ENCODE measurements at places on chromosomes 16 and 17.

DNA sequence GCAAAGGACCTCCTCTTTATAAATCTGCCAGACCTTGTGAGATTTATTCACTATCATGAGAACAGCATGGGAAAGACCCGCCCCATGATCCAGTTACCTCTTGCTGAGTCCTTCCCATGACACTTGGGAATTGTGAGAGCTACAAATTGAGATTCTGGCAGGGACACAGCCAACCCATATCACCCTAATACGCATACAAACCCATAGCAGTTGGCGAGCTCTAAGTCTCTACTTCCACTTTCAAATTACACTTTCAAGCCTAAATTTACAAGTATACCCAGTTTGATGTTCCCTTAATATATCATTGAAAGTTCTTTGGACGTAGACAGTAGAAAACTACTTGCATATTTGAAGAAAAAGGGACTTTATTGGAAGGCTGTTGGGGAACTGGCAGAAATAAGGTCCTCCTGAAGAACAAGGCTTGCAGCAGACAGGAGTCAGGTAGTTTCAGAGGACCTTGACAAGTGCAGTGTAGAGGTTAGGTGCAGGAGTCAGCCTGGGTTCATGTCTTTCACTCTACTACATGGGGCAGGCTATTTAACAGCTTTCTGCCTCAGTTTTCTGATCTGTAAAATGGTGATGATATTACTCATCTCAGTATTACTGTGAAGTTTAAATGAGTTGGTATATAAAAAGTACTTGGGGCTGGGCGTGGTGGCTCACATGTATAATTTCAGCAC lies 107.9 kb upstream of the EEF2KMT start:
- DNase-seq, result no peak

GRCh38 chr17:75049706-75050105 lies 2.7 kb downstream of the KCTD2 start:
- DNase-seq, result no peak

- peak; percentile 95 for DNase-seq
Observed at GRCh38 chr17:59846394-59847165, 46.2 kb downstream of the TUBD1 start.

DNA sequence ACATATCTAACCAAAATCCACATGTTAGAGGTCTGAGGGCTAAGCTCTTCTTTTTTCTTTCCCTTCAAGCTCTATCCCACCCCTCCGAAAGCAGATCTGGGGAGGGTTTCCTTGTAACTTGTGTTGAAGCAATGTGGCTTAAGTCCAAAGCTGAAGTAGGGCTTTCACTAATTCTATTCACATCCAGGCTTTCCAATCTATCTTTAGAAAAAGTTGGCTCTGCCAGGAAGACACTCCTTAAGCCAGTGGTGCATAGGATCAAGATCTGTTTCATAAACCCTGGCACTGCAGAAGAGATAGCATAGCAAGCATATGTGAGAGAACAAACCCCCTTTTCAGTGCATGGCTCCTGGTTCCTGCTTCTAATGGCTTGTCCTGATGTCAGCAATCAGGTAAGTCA lies 34.9 kb upstream of the DHX40 start:
- DNase-seq, result no peak

DNA sequence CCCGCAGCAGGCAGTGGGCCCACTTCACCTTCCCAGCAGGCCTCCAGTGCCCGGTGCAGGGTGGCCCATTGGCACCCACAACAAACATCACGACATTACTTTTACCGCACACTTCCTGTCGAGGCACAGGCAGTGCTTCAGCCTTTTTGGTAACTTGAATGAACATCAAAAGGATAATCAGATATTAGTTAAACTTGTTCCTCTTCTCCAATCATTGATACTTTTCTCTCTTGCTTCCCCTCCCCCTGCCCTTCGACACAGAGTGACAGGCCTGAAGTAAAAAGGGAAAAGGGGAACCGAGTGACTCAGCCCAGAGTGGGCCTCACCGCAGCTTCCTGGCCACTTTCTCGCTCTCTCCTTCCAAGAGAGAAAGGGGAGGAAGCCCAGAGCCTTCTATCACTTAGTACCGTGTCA lies 507.0 kb downstream of the MAF start:
- DNase-seq, result no peak

DNA sequence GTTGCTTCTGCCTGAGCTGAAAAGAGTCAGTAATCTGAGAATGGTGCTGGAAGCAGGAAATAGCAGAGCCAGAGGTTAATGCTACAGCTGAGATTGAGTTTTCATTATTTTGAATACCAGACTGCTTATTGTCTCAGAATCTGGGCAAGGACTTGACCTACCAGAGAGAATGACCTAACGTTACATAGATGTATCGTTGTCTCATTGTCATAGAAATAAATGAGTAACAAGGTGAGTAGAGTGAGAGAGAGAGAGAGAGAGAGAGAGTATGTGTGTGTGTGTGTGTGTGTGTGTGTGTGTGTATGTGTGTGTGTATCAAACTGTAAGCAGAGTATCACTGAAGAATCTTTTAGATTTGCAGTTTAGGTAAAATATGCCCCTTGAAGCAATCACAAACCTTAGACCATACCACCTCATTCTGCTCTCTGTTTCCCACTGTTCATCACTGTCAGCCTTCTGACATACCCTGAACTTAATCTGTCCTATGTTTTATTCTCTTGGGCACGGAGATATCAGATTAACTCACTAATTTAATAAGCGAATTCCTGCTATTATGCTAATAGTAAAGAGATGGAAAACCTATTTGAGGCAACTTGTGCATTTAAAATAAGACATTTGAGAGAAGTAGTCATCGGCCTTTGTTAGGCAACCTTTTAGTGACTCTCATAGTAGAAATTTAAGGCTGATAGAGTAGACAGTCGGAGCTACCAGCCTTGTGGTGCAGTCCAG lies 87.8 kb downstream of the CYB561 start:
- DNase-seq, result no peak

DNA sequence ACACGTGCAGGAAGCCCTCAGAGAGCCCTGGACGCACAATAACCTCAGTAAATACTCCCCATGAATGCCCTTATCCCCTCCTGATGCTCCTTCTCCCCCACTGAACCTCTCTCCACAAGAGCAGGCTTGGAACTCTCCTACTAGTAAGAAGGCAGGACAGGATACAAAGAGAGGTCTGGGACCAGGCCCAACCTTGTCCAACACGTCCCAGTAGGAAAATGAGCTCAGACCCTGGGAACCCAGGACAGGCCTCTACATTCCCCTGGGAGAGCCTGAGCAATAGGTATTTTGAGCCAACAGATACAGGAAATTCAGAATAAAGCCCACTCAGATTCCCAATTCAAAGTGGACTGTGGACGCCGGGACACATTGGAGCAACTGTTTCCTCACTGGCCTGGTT lies 19.2 kb downstream of the ZNF423 start:
- no peak for DNase-seq
